Melanocyte of skin (primary cell): ENCODE measurements at places on chromosomes 6 and 20. TPM values are rescaled to one million over a fixed set of nuclear protein-coding genes. Genes with fewer than 3 reads are reported as not detected.

Gene TMEM30A
- 63.3 and 88.0 TPM in 2 replicates for total RNA-seq

Gene REPS1
- total RNA-seq, result 38.9 and 49.6 TPM in 2 replicates

Gene CASS4
- under 0.01 and 0.15 TPM in 2 replicates for total RNA-seq

Gene SLCO4A1
- total RNA-seq, result 58.3 and 81.4 TPM in 2 replicates

Gene TRIM40
- not detected in 2 replicates for total RNA-seq

Gene TRIM31
- total RNA-seq, result not detected in 2 replicates

Gene TTBK1
- total RNA-seq, result under 0.01 TPM in 1 of 2 replicates, not detected in the other

Gene SHLD1
- total RNA-seq, result 2.2 and 3.0 TPM in 2 replicates

Gene ZC2HC1B
- not detected in 2 replicates for total RNA-seq

Gene EPPIN
- not detected in 2 replicates for total RNA-seq

Gene TCP11
- total RNA-seq, result not detected in 2 replicates

Gene COL12A1
- 6.2 and 24.4 TPM in 2 replicates for total RNA-seq

Gene KCNG1
- total RNA-seq, result 2.6 and 3.7 TPM in 2 replicates

Gene ZSCAN16
- total RNA-seq, result 2.7 and 3.1 TPM in 2 replicates

Gene MUCL3
- total RNA-seq, result not detected in 2 replicates

Gene BPIFB2
- total RNA-seq, result not detected in 2 replicates

Gene WFDC10B
- not detected in 2 replicates for total RNA-seq

Gene DOK5
- total RNA-seq, result 5.2 and 5.5 TPM in 2 replicates

Gene POM121L2
- not detected in 2 replicates for total RNA-seq

Gene GABRR1
- total RNA-seq, result not detected in 2 replicates

Gene FRK
- 1.4 and 2.2 TPM in 2 replicates for total RNA-seq

Gene RIMS4
- total RNA-seq, result not detected in 2 replicates

Gene PCIF1
- 12.7 and 12.8 TPM in 2 replicates for total RNA-seq

Gene GJA1
- 8.3 and 43.3 TPM in 2 replicates for total RNA-seq

Gene XKR7
- total RNA-seq, result not detected in 2 replicates

Gene NKX2-4
- total RNA-seq, result not detected in 2 replicates

Gene GMEB2
- total RNA-seq, result 6.9 and 8.4 TPM in 2 replicates

Gene NMBR
- not detected in 2 replicates for total RNA-seq

Gene HLA-DMB
- 4.5 and 18.5 TPM in 2 replicates for total RNA-seq

Gene GPR6
- not detected in 2 replicates for total RNA-seq

Gene NANP
- total RNA-seq, result 6.5 and 7.3 TPM in 2 replicates

Gene RIPPLY2
- not detected in 2 replicates for total RNA-seq

Gene TMEM217
- total RNA-seq, result 1.5 and 2.4 TPM in 2 replicates

Gene AKAP12
- 42.3 and 49.1 TPM in 2 replicates for total RNA-seq

Gene PBOV1
- total RNA-seq, result not detected in 2 replicates

Gene OLIG3
- total RNA-seq, result not detected in 2 replicates

Gene LRRC1
- total RNA-seq, result 3.3 and 5.4 TPM in 2 replicates

Gene KIF25
- under 0.01 TPM in 1 of 2 replicates, not detected in the other for total RNA-seq

Gene SPEF1
- total RNA-seq, result under 0.01 TPM in 1 of 2 replicates, not detected in the other

Gene KHDC1L
- total RNA-seq, result not detected in 2 replicates

Gene LY6G6D
- total RNA-seq, result not detected in 2 replicates

Gene RNF144B
- total RNA-seq, result 16.3 and 23.9 TPM in 2 replicates

Gene SLPI
- total RNA-seq, result not detected in 2 replicates

Gene RFX6
- total RNA-seq, result not detected in 2 replicates

Gene DACT2
- not detected in 2 replicates for total RNA-seq

Gene ARFRP1
- 18.8 and 20.0 TPM in 2 replicates for total RNA-seq

Gene GNAS-AS1
- total RNA-seq, result under 0.01 and 0.73 TPM in 2 replicates

Gene BIRC7
- 4.1 and 65.1 TPM in 2 replicates for total RNA-seq

Gene ERVFRD-1
- total RNA-seq, result not detected in 2 replicates

Gene TAAR1
- total RNA-seq, result not detected in 2 replicates

Gene RIMS1
- not detected in 2 replicates for total RNA-seq

Gene SMPDL3A
- total RNA-seq, result 40.0 and 56.1 TPM in 2 replicates

Gene PRDM13
- total RNA-seq, result not detected in 2 replicates

Gene GPX6
- total RNA-seq, result not detected in 2 replicates

Gene RSPO3
- total RNA-seq, result 0.36 TPM in 1 of 2 replicates, not detected in the other
